Right renal pelvis (tissue), 4 donors: ENCODE measurements at places on chromosomes 4 and X. TPM values are rescaled to one million over a fixed set of nuclear protein-coding genes. Genes with fewer than 3 reads are reported as not detected.

DNA sequence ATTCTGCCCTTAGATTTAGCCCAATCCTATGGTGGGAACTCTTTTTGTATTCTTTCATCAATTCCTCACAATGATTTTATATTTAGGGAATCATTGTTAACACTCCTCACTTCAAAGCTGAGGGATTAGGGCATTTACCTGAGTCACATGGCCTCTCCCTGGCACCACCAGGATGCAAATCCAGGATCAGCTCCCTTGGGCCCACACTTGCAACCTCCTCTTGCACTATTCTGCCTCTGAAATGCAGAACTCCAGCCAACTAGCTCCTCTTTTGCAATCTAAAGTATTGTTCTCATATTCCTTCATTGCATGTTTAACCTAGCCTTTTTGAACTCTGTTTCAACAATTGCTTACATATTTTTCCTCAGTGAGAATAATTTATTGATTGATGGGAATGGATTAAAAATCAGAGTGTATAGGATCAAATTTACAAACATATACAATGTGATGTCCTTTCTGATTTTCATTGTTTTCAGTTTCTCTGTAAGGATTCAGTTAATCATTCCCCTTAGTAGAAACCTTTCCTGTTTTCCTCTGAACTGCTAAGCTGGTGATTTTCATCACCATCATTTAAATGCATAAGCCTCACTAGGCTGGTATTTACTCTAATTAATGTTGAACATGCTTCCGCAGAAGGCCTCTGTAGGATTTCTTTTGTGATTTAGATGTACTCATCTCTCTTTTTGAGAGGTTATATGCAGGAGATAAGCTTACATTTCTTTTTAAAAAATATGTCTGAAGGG, 3.3 kb upstream of the RELL1 start:
- DNase-seq = no peak

The AKAP17A gene
- 45.7 TPM for polyA plus RNA-seq

The TCEAL6 gene
- 0.49 TPM for polyA plus RNA-seq

DNA sequence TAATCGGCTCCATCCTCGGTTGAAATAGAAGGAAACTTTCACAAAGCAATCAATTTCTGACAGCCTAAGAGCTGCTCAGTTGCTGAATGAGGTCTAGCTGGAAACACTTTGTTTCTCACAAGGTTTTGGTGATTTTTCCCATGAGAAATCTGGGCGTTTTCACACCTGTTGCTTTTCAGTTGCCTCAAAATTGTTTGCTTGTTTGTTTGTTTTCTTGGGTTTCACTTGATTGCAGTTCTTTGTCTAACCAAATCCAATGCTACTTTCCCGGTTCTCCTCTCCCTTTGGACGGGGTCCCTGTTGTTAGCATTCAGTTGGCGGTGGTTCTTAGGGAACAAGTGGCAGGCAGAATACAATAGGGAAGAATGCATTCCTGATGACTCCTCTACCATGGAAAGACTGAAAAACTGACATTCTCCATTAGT, 135.5 kb downstream of the PALLD start:
- no peak for DNase-seq

- DNase-seq = no peak
Observed at GRCh38 chrX:3145716-3146115, 104.4 kb downstream of the ARSF start.

DNA sequence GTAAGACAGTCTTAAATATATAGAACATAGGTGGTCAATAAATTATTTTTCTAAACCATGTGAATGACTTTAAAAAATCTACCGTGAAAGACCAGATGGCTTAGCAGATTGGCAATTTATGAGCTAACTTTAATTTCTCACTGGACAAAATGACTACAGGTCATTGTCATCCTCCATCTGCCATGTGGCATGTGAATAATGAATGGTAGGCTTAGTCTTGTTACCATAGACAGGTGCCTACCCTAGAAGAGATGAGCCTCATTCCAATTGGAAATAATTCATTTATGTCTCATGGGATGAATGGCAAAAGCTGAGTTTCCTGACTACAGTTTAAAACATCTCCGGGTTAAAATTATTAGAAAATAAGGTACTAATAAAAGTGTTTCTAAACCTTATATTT, 1043.3 kb downstream of the FAT4 start:
- no peak for DNase-seq

The SUPT20HL1 gene
- polyA plus RNA-seq = not detected

DNA sequence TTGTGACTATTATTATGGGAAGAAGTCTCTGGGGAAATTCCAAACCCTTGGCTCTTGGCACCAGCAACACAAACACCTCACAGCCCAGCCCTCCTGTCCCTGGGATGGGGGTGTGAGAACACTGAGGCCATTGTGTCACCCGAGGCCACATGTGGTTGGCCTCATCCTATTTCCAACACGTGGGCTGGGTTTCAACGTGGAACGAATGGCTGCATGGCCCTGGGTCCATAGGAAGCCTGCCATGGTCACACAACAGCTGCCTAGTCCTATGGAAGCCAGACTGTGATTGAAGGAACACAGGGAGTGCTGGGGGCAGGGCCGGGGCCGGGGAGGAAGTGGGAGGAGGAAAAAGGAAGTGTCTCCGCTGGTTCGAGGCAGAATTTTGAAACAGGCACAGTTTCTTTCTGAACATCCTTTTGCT, 10.0 kb downstream of the CLCN4 start:
- DNase-seq = no peak

DNA sequence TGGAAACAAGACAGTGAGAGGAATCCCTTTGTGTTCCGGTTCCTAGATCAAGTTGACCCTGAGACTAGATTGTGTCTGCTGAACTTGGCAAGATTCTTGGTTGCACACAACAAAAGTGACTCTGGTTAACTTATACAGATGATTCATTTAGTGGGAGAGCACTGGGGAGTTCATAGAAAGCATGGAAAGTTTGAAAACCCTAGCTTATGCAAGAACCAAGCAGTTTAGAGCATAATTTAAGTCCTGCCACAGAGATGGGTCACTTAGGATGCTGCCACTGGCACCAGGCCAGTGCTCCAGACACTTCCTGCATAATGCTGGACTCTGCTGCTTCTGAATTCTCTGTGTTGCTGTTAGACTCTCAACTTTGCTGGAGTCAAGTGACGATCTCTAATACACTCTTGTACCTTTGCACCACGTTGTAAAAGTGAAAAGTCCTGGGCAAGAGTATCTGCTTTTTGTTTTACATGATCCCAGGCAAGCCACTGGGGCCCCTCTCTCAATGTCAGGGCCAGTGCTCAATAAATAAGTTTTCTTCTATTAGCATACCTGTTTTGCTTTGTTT, 12.7 kb upstream of the DCUN1D4 start:
- no peak for DNase-seq

DNA sequence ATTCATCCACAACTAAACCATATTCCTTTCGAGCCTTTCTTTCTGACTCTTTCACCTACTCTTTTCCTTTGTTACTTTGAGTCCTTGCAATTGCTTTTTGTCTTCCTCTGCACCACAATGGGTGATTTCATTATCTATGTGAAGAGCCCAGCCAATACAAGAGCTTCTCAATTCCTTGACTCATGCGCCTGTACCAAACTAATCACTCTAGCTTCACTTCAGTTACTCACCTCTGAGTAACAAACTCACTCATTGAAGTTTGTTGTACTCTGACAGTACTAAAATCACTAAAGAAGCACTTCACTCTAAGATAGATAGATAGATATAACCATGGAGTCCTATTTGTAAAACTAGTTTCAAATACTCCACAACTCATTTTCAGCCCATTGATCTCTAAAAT, 191.7 kb upstream of the EPHA5 start:
- no peak for DNase-seq

The CFI gene
- 83.2 TPM for polyA plus RNA-seq

The ADH1A gene
- 0.28 TPM for polyA plus RNA-seq

DNA sequence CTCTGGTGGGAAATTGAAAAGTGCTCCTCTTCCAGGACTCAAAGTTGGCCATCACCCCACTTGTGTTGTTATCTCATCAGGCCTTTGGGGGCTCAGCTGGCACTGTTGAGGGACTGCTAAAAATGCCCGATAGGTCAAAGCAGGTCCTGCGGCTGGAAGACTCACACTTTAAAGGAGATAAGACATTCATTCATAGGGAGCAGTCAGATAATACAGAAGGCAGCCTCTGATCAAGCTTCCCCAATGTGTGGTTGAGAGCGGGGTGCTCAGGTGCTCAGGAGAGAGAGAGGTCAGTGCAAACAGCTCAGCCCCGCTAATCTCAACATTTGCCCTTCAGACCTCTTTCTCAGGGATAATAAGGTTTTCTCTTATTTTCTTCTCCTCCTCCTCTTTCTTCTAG, 70.3 kb downstream of the TMEM154 start:
- DNase-seq = no peak

The FGF5 gene
- 0.13 TPM for polyA plus RNA-seq

GRCh38 chrX:68355629-68355920, 77.7 kb downstream of the OPHN1 start:
- no peak for DNase-seq

DNA sequence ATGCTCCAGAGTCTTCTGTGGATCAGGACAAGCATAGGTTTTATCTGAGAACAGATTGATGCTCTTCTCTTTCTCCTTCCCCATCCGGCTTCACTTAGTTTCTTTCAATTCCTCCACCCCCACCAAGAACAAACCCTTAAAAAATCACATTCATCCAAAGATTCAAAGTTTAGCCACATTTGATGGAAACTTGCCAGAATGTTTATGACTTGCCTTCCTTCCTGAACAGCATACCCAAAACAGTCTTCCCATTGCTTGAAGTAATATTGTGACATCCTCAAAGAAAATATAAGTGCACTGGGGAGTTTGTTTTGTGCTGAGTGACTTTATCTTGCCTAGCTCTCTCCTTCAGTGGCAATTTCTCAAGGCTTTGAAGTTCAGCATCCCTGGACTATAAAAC, 83.0 kb downstream of the MAGEB17 start:
- no peak for DNase-seq

The PABPC1L2B gene
- polyA plus RNA-seq = 0.03 TPM

DNA sequence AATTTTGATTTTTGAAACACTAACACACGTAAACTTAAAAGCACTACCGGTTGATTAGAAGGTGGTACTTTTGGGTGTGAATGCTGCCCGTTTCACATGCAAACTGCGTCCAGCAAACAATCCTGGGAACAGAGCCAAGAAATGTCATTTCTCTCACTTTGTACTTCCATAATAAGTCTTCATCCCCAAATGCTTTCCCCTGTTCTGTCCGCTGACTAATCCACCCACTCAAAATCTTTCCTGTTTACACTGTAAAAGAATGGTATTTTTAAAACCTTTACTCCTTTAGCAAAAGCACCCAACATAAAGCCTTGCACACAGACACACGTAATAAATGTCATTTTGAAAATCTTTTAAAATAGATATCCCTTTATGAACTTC, 39.1 kb upstream of the PDLIM5 start:
- no peak for DNase-seq

DNA sequence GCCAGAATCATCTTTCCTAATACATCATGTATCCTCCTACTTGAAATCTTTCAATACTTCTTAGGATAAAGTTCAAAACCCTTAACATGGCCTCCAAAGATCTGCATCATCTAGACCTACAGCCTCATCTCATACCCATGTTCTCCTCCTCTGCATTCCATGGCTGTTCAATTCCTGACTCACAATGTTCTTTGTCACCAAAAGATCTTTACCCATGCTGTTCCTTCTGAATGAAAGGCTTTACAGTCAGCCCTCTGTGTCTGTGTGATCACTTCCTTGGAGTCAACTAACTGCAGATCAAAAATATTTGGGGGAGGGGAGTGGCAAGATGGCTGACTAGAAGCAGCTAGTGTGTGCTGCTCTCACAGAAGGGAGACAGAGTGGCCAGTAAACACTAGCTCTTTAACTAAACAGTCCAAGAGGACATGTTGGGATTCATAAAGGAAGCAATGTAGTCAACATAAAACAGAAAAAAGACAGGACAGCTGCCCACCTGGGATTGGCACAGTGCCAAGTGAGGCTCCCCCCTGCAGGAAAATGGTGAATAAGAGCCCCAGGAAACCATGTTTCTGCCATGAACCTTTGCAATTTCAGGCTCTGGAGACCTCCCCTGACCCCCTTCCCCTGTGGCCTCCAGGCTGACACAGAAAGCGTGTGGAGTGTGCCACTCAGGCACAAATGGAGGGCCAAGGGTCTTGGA, 31.9 kb downstream of the CBR4 start:
- DNase-seq = no peak

DNA sequence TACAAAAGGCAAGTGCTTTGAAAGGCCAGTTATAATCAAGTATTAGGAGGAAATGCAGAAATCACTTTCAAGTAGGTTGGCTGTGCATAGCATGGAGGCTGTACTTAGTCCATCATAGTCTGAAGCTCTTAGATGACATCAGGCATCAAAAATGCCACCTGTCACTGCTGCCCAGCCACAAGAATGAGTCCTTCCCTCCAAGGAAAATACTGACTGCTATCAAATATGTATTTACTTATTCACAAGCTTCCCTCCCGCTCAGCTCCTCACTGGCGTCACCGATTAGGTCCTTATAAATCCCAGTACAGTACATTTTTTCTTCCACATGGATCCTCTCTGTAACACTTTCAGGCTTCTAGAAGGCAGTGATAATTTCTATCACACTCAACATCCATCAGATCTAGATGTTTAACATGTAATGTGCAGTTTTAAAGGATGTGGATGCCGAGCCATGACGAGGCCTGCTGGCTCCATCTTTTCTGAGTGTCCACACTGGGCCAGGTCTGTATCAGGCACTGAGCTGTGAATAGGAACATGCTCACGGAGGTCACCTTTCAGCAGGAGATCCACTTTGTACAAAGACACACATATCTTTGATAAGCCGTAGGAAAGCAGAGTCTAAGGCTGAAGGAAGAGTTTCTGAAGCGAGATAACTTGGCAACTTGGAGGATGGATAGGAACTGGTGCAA, 121.9 kb downstream of the PALLD start:
- DNase-seq = no peak

The COX7B gene
- polyA plus RNA-seq = 312 TPM

- no peak for DNase-seq
Observed at GRCh38 chr4:123776267-123776666, 379.7 kb downstream of the SPRY1 start.

DNA sequence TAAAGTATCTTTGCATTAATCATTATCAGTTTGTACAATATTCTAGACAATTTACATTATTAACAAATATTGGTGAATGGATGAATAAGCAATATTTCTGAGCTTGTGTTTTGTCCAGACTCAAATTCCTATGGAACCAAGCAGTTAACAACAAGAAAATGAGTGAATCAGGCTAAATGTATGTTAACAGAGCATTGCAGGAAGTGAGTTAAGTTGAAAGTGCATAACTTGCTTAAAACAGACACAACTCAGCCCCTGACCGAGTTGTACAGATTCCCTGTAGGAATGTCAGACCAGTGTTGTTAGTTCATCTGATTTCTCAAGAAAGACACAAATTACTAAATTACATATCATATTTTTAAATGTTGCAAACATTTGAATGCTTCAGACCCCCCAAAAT, 23.7 kb upstream of the CSN1S1 start:
- no peak for DNase-seq

- no peak for DNase-seq
Observed at GRCh38 chrX:31057291-31057690, 14.6 kb downstream of the FTHL17 start.
